ENCODE measurements at places on chromosomes 11 and 22.
A peak's percentile ranks its signal among the peaks of the same experiment; 100 is the strongest.

- no peak for DNase-seq
Observed at GRCh38 chr22:45228401-45228754, 12.3 kb downstream of the KIAA0930 start.

DNA sequence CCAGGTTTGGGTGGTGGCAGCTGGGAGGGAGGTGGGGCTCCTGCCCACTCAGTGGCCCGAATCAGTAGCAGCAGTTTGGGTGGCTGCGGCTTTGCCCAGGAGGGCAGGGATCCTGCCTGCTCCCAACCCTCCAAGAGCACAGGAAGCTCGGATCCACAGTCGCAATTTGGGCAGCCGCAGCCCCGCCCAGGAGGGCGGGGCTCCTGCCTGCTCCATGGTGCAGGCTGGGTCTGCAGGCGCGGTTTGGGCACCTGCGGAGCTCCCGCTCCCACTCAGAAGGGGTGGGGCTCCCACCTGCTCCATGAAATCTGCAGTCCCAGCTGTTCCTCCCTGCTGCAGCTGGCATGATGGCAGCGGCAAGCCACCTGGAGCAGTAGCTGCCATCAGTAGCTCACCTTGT is 38.1 kb upstream of the CALCB start:
- DNase-seq, result peak; percentile 63

- DNase-seq, result no peak
Observed at GRCh38 chr22:26576026-26576680, 13.8 kb downstream of the TPST2 start.

DNA sequence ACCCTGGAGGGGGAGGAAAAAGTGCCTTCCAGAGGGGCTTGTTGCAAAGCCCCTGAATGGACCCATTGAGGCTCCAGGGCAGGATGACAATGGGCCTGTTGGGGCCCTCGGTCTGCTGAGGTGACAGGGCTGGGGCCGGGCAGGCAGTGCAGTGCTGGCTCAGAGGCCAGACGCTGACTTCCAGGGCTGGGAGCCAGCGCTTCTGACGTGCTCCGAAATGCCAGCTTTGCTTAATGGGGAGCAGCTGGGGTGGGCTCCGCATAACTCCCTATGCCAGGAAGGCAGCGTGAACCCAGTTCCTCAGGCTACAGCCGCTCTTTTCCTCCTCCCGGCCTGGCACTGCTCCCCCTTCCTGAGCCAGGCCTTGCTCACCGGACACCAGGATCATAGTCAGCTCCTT is 17.7 kb downstream of the NAV2 start:
- DNase-seq, result no peak

- DNase-seq, result no peak
Observed at GRCh38 chr11:120561286-120561685, 49.7 kb downstream of the GRIK4 start.

DNA sequence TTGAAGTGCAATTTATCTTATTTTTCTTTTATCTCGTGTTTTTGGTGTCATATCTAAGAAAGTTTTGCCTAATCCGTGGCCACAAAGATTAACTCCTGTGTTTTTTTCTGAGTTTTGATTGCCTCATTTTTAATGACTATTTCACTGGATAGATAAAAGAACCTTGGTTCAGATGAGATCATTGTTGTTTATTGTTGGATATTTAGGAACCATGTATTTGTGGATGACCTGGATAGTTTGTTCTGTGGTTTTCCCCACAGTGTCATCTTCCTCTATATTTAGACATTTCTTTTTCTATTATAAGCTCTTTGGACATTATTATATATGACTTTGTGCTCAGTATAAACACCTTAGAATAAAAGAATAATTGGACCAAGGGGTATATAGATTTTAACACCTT is 37.2 kb downstream of the PPP6R3 start:
- no peak for DNase-seq

- DNase-seq, result peak; percentile 93
Observed at GRCh38 chr22:27973846-27974245, 54.8 kb upstream of the PITPNB start.

DNA sequence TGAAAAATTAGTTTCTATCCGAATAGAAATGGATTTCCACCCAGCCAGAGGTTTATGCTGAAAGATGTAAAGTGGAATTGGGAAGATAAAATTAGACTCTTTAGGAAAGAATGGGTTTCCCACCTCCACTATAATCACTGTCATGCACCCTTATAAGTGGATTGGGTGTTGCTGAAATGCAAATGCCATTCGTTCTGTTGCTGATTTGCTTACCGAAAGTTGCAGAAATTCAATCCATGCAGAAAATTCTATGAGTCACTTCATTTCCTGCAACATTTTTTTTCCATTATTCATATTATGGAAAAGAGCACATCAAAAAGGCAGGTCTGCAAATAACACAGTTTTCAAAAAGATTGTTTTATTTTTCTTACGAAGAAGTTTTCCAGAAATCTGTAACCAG is 65.6 kb downstream of the LDLRAD3 start:
- DNase-seq, result peak; percentile 39

DNA sequence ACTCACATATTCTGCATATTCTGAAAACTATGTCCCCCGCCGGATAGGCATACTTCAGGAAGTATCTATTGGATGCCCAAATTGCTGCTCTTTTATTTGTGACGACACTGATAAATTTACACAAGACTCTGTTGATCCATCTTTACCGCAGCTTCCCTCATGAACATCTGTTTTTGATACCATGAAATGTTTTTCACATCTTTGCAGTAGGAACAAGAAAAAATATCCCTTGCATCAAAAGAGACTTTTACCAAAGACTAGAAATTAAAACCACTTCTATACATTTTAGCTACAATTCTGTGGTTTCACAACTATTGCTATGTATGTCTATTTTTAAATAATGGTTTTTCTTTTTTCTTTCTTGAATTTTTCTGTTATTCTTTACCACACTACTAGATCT is 15.3 kb downstream of the POU2AF2 start:
- no peak for DNase-seq

DNA sequence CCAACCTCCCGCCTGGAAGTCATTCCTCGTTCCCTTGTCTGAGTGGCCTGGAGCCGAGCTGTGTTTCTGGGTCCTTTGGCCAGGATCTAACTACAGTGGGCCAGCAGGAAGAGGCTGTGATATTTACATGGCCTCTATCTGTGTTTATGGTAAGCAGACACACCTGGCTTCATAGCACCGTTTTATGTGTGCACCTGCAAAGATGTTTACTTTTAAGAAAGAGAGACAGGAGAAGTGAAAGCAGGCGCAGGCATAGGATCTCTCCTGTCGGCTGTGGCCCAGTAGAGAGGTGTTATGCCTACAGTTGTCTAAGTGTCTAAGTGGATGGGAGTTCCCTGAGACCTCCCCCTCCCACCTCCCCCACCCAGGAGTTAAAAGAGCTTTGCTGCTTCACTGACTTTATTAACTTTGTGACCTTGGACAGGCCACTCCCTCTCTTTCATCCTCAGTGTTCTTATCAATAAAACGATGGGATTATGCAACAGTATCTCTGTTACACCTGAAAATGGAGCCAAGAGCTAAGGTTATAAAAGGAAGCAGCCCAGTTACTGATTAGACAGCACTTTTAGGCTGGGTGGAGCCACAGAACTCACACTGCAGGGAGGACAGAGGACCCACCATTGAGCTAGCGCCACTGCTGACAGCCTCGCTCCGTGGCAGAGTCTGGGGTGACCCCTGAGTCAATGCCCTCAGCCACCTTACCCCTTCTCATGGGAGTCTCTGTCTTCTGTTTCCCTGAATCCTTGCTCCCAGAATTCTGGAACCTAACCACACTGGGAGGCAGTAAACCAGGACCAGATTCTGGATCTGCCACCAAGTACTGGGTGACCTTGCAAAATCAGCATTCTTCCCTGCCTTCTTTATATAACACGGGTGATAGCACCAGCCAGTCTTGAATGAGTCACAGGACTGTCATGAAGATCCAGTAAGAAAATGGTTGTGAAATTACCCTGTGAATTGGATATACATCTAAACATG is 22.0 kb downstream of the ST14 start:
- peak; percentile 85 for DNase-seq

GRCh38 chr22:37843741-37844089 is 419 bp downstream of the ANKRD54 start:
- DNase-seq, result peak; percentile 85

DNA sequence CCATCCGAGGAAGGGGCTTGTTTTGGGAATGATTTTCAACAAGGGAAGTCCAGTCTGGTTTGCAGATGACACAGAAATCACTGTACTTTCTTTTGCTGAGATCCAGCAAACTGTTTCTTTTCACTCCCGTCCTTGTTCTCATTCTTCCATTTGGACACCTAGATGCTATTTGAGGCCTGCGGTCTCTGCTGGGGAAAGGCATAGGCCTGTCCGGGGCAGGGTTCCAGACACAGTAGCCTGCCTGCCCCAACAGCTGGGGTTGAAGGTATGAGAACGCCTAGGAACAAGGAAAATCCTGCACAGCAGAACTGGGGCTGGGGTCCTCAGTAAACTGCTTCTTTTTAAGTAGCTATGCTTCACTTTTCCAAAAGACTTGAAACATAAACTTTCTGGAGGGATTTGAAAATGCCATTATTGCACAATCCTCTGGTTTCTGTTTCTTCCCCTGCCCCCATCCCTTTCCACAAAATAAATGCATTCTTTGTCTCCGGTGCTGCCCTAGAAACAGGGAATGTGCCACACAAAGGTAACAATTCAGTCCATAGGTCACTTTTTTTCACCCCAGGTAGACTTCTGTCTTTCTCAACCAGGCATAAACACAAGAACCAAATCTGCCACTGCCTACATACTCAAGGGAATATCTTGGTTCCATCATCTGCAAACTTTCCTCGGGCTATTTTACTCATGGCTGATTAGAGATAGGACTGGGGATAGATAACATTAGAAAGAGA is 174.8 kb upstream of the MTMR2 start:
- no peak for DNase-seq

DNA sequence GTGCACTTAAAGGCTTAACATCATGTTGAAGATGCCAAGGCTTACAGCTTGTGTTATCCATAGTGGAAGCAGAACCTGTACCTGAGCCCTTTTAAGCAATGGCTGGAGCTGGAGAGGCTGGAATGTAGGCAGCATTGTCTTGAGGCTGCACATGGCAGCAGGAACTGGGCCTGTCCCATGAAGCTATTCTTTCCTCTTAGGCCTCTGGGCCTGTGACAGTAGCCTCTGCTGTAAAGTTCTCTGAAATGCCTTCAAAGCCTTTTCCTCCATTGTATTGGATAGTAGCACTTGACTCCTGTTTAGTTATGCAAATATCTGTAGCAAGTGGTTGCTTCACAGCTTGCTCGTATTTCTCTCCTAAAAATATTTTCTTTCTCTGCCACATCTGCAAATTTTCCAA is 127.4 kb upstream of the ANO5 start:
- DNase-seq, result no peak

GRCh38 chr11:70306586-70307033 is 36.1 kb downstream of the PPFIA1 start:
- peak; percentile 30 for DNase-seq

DNA sequence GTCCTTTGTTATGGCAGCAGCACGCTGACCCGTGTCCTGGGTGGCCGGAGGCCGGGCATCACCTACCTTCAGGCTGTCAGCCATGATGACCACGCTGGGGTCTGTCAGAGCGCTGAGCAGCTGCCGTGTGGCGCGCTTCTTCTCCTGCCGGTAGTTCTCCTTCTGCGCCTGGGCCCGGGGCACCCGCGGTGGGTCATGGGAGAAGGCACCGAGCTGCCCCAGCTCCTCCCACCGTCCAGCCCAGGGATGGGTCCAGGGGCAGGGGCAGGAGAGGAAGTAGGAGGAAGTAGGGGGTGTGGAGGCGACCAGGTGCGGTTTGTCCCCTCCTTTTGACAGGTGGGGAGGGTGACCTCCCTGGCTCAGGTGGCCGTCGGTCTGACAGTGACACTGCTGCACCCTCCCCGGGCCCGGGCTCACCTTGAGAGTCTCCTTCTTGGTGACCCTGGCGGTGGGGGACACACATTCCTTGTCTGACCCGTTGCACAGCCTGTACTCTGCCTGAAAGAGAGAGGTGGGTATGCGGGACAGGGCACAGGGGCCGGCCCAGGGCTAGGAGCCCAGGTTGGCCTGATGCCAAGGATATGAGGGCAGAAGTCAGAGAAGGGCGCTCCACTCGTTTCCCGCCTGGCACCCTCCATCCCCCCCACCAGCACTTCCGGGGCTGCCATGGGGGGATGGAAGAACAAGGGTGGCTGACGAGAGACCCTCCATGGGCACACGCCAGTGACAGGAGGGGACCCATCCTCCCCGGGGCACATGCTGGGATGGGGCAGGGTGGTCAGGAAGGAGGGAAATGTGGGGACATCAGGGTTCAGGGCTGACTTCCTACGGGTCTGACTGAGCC is 43.0 kb downstream of the OSBPL5 start:
- no peak for DNase-seq

DNA sequence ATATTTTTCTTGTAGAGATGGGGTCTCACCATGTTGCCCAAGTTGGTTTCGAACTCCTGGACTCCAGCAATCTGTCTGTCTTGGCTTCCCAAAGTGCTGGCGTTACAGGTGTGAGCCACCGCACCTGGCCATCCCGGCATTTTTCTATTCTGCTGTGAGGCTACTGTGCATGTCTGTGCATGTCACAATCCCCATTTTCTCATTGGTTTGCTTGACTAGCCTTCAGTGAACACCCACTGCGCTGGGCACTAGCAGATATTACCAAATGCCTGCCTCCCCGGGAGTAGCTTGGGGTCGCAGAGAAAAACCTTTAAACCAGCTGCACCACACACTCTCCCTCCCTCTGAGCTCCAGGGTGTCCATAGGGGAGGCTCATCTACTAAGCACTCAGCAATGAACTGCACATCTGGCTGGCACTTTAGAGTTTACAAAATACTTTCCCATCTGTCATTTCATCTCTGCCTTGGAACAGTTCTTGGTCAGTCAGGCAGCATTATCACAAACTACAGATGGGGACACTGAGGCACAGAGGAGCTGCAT is 4.9 kb downstream of the CSNK1E start:
- DNase-seq, result peak; percentile 80

DNA sequence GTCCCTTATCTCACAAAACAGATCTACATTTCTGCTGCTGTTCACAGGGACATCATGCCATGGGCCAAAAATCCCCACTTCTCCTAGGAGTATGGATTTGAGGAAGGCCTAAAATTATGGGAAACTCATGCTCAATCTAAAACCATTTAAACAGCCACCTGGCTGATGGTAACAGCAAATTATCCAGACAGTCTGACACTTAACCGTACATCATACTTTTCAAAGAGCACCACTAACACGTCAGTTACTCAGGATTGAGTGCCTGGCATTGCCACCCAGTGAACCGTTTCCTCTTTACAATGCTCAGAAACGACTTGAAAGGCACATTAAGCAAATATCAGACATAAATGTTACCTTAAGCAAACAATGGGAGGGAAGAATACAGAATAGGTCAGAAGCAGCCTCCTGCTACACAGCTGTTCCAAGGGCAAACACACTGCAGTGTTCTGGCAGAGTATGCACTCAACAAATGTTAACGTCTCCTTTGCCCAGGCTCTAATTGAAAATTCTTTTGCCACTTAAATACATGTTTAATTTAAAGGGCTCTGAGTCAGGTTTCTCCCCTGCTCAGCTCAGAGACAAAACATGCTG is 18.8 kb upstream of the SLC36A4 start:
- peak; percentile 100 for DNase-seq

DNA sequence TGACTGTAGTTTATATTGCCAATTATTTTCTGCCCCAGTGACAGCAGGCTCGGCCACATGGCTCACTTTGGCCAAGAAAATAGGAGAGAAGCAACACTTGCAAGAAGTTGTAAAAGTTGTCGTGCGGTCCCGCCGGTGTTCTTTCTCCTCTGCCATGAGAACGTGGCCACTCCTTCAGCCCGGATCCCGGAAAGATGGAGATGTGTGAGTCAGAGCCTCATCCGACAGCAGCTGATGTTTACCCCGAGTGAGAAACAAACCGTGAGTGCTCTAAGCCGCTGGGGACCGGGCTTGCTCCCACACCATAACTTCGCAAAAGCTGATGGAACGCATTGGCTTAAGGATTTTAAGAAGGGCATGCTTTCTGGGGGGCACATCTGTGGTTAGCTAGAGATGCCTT is 157.0 kb downstream of the CACNA1I start:
- no peak for DNase-seq
